ENCODE measurements at places on chromosomes 3 and 15.

DNA sequence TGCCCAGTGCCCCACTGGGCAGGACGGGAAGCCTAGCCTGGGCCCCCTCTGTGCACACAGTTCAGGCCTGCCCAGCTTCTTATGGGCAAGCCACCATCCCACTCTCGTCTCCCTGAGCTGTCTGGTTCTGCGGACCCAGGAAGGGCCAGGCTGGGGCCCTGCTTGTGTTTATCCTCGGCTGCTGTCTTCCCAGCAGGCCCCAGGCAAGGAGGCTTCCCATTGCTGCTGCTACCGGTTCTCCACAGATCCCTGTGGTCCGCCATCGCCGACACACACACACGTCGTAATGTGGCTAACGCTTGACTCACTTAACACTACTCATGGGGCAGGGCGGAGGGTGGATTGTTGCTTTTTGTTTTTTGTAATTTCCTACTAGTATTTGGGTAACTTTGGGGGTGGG is 52.4 kb upstream of the SLC6A1 start:
- no peak for DNase-seq

DNA sequence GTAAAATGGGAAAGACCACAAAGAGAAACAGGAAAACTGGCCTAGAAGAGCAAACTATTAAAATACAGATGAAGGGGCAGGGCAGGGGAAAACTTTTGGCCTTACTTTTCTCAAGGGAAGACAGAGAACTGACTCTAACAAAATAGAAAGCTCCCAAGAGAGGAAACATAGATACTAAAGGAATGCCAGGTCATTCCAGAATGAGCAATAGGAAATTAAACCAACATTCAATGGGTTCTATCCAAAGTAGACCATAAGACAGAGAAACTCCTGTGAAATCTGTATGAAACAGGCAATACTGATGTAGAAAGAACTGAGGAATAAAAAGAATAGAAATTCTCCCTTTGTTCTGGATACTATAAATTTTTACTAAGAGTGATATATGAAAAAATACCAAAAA is 491.8 kb downstream of the MECOM start:
- no peak for DNase-seq

DNA sequence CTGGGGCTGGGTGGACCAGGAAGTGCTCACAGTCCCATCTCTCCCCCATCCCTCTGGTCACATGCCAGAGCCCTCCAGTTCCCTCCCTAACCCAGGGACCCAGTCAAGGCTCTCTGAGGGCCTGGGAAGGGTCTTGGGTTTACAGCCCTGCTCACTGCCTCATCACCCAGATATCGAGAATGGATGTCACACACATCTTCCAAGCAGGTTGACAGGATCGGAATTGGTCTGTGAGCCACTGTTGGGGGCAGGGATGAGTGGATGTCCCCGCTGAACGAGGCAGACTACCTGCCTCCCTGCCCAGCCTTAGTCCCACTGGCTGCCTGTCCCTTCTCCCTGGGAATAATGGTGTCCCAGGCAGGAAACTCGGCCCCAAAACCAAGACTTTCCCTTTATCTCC is 20.0 kb upstream of the GOLGA6C start:
- DNase-seq, result no peak

DNA sequence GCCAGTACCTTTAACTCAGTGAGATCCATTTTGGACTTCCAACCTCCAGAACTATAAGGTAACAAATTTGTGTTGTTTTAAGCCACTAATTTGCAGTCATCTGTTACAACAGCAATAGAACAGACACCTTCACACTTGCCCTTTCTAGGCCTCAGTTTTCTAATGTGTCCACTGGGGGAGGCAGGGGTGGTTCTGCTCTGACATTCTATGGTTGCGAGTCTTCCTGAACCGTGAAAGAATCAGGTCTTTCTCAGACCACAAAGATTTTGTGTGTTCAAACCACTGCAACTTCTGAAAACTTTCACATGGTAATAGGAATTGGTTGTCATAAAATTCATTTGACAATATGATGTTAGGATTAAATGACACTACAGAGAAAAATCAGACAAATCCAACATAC is 26.8 kb upstream of the CSTA start:
- no peak for DNase-seq

- no peak for DNase-seq
Measured at GRCh38 chr3:112670824-112671223, 29.9 kb upstream of the CCDC80 start.

GRCh38 chr3:188157971-188158370 is 4.0 kb downstream of the LPP start:
- DNase-seq, result no peak

DNA sequence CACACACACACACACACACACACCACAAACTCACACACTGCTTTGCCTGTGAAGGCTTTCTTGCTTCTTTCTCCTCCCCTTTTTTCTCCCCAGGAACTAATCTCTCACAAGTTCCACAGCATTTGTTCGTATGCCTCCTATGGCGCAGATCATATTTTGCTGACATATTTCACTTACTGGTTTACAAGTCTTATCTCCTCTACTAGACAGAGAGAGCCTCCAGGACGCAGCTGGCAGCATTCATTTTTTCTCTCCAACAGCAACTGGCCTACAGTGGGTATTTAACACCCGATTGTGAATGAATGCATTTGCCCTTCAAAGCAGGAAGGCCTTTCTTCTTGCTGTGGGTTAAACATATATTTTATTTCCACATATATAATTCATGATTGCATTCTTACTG is 47.0 kb upstream of the DLG1 start:
- no peak for DNase-seq

DNA sequence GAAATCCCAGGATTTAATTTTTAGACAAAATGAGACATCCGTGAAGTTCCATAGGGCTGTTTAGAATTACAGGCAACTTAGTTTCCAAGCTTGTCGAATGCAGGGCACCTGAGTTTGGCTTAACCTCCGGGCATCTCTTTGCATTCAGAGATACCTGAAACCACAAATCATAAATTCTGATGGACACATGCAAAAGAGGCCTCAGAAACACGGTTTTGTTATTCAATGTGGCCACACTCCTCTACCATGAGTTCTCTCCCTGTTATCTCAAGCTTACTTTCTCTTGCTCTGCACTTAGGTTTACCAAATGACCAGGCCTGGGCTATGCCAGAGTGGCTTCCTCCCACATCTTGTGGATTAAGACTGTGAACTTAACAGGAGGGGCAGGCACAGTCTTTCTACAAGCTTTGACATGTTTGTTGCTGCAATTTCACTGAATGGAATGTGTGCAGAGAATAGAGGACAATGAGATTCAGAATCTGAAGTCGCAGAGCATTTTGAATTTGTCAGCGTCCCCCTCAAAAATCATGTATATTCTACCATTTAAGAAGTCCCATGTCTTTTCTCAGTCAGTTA is 137.7 kb downstream of the TPRG1 start:
- no peak for DNase-seq

- no peak for DNase-seq
Measured at GRCh38 chr3:116112696-116113095, 332.6 kb downstream of the LSAMP start.

GRCh38 chr3:60582288-60582687 is 669.0 kb downstream of the FHIT start:
- DNase-seq, result no peak

GRCh38 chr3:41076399-41076798 is 122.9 kb upstream of the CTNNB1 start:
- no peak for DNase-seq

GRCh38 chr3:117463276-117464115 is 753.9 kb downstream of the TUSC7 start:
- no peak for DNase-seq

DNA sequence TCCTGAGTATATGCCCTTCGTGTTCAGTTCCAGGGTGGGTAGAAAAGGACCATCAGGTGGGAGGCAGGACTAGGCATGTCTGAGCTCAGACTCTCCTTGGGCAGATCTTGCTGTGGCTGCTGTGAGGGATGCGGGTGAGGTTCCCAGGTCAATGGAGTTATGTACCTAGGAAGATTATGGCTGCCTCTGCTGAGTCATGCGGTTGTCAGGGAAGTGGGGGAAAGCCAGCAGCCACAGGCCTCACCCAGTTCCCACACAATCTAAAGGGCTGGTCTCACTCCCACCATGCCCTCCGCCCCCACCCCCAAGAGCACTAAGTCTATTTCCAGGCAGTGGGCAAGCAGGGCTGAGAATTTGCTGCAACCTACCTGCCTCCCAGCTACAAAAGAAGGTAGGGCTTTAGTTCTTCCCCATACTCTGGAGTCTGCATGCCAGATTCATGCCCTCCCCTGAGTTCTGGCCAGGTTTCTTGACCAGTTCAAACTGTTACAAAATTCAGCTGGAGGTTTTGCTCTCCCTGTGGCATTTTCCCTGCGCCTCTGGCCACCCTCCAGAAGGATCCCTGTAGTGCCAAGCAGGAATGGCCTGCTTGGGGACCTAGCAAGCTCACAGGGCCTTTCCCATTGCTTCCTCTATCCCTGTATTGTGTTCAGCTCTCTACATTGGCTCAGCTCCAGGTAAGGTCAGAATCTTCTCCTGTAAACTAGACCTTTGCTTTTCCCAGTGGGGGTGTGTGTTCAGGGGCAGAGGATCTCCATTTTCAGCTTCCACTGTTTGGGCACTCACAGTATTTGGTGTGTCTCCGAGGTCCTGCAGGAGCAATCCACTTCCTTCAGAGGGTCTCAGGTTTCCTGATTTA is 12.7 kb upstream of the TMCO5A start:
- no peak for DNase-seq

- DNase-seq, result no peak
Measured at GRCh38 chr15:95304947-95305400, 1025.5 kb upstream of the NR2F2 start.

- DNase-seq, result no peak
Measured at GRCh38 chr3:43372809-43373559, 86.6 kb downstream of the SNRK start.

DNA sequence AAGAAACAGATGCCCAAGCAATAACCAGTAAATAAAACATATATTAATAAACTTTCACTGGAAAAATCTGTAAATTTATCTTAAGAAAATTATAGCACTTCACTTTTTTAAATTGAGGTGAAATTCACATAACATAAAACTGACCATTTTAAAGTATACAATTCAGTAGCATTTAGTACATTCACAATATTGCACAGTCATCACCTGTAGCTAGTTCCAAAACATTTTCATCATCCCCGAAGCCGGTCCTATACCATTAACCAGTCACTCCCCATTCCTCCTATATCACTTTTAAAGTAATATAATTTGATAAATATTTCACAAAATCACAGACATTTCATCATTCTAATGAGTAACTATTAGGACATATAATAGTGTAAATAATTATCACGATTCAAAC is 8.0 kb upstream of the LRRIQ4 start:
- no peak for DNase-seq

- no peak for DNase-seq
Measured at GRCh38 chr3:122067214-122067550, 12.0 kb downstream of the CD86 start.

DNA sequence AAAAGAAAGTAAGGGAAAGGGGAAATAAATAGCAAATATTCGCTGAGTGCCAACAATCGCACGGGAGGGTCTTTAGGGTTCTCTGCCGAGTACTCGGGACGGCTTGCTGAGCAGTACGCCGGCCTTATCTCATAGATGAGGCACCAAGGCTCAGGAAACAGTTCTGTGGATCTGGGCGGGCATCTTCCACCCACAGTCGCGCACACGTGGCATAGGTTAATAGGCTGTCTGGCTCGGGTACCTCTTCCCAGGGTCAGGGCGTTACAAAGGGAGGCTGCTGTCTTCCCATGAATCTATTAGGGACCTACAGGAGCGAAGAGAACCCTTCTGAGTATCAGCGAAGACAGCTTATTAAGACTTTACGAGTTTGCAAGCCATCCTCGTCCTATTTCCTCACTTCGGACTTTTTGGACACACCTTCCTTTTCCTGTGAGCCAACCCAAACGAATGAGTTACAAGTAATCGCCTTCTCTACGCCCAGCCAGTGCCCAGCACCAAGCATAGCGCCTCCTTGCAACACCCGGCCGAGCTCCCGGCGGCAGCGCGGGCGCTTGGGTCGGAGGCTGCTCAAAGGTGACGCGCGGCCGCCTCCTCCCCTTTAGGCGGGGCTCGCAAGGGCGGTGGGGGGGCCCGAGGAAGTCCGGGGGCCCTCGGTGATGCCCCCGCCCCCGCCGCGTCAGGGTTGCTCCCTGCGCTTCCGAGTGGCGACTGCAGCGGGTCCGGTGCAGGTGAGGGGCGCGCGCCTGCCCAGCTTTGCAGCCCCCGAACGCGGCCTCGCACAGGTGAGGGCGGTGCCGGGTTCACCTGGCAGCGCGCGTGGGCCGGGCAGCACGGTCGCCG is at the start of gene MCTP2:
Gene MCTP2 (plus strand): TSS at position 679 of the 840 bp plus-strand sequence. CDS start 66,705 bp downstream, outside the sequence.
- no peak for DNase-seq

DNA sequence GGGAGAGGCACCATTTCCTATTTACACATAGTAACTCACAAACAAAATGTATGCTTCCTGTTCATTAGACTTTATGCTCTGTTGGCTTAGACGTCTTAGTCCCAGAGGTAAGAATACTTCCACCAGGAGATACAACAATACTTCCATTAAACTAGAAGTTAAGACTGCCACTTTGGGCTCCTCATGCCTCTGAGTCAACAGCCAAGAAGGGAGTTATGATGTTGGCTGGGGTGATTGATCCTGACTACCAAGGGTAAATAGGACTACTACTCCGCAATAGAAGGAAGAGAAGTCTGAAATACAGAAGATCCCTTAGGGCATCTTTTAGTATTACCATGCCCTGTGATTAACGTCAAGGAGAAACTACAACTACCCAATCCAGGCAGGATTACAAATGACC is 43.5 kb upstream of the ABI3BP start:
- no peak for DNase-seq

DNA sequence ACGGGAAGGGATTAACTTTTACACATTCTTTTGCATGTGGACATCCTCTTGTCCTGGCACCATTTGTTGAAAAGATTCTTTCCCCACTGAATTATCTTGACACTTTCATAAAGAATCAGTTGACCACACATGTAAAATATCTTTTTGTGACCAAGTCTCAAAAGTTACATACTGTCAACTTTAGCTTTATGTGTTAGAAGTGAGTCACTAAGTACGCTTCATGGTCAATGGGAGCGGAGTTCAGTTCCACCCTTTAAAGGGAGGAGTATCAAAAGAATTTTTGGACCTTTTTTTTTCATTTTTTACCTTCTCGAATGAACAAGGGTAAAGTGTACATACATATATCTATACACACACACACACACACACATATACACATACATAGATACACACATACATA is 35.4 kb downstream of the MAPK6 start:
- DNase-seq, result no peak

DNA sequence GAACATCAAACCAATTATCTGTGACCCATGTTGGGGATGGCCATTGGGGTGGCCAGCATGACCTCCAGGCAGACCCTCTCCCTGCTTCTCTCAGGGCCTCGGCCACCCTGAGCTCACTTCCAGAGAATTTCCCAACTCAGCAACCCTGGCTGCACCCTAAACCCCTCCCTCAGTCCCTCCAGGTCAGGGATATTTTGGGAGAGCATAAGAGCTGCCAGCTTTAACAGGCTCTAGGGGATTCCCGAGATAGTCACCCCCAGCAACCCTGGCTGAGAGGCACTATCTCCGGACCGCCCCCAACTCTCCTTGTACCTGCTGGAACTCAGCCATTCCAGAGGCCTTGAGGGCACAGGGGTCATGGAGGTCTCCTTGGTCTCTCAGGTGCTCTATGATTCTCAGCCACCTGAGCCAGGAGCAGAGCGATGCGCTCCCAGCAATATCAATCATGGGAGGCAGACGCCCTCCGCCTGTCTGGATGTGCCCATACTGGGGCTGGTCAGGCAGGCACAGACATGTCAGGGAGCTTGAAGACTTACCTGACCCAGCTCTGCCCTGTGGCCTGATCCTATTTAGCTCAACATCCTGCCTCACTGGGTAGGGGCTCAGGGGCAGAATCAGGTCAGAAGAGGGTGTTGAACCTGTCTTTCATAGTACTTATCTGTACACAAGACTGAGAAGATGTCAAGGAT is 34.9 kb upstream of the CILP start:
- DNase-seq, result no peak
